ENCODE measurements at places on chromosomes 5 and 9. TPM values are rescaled to one million over a fixed set of nuclear protein-coding genes. Genes with fewer than 3 reads are reported as not detected.

The ABLIM3 gene
- 14.2 TPM for total RNA-seq

- peak; percentile 15 for DNase-seq
Observed at GRCh38 chr9:16344343-16344742, 526.1 kb downstream of the BNC2 start.

The CCDC171 gene
- total RNA-seq, result 2.2 TPM

DNA sequence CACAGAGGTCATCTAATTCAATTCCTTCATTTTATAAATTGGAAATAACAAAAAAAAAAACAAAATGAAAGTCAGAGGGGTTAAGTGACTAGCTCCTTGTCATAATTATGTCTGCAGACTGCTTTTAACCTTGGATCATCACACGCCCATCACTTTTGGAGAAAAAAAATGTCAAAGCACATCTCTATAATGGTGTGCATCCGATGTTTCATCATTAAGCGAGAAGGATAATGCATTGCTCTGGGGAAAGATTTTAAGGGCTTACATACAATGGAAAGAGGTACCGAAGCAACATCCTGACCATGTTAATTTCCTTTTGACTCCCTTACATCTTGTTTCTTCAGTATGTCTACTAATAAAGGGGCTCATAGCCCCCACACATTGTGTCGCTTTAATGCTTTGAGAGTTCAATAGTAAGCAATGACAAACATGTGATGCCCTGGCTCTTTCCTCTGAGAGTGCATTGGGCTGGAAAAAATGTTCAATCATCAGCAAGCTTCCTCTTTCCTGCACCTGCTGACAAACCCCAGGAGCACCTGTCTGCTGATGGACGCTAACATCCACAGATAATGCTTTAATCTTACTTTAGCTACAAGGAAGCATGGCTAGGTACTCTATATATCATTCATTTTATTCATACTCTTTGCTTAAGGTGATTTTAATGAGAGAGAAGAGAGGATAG is 242.2 kb downstream of the SMARCA2 start:
- no peak for DNase-seq

DNA sequence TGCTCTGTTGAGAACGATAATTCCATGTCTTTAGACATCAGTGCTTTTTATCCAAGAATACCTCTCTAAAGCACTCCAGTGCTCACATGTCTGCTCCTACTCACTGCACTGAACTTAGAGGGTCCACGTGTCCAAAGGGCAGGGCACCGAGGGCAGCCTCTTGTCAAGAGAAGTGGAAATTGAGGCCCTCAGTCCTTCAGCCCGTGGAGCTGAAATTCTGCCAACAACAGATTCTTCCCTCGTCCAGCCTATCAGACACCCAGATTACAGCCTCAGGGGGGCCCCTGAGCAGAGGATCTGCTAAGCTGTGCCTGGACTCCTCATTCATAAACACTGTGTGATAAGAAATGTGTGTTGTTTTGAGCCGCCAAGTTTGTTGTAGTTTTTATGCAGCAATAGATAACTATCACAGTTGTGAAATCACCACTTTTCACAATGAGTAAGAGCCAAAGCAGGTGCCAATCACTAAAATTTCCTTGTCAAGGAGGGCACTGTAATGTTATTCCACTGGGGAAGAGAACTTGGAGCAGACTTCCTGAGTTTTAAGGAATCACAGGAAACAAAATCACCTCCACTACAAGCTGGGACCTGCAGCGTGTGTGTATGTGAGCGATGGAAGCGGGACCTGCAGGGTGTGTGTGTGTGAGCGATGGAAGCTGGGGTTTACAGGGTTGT is 58.8 kb upstream of the IGFBPL1 start:
- no peak for DNase-seq

DNA sequence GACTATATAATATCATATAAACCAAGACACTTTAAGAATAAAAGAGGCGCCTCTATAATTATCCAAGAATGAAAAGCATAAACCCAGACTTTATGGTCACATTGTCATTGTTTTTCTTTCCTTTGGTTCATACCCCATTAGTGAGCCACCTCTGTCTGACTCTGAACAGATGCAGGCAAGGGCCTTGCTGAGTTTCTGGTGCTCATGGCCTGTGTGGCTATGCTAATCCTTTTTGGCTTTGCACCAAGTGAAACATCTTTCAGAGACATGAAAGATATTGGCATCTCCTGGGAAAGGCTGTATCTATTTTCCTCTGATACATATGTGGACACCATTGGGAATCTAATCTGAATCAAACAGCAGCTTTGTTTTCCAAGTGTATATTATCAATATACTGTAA is 222.5 kb downstream of the CHSY3 start:
- no peak for DNase-seq

DNA sequence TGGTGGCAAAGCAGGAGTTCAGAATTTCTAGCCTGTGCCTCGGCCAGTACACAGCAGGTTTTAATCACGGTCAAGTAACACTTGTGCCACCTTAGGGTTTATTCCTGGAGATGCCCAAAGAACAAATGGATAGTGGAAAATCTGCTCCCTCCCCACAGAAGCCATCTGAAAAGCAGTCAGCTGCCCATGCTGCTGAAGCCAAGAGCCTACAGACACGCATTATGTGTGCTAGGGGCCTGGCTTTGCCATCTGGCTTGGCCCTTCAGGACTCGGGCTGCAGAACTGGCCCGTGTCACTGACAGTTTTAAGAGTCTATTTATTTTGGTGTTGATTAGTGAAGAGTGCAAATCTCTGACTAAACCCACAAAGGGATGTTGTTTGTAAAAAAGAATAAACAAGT is 11.1 kb downstream of the ARSB start:
- DNase-seq, result no peak

GRCh38 chr9:35753466-35753865 is 610 bp downstream of the MSMP start:
- no peak for DNase-seq

- DNase-seq, result no peak
Observed at GRCh38 chr5:119340597-119341218, 15.1 kb upstream of the TNFAIP8 start.

GRCh38 chr9:86355814-86356213 is 1.6 kb upstream of the TUT7 start:
- no peak for DNase-seq

GRCh38 chr9:21904776-21905175 is 89.4 kb downstream of the CDKN2A start:
- no peak for DNase-seq

- no peak for DNase-seq
Observed at GRCh38 chr9:136044207-136044970, 50.7 kb downstream of the NACC2 start.

DNA sequence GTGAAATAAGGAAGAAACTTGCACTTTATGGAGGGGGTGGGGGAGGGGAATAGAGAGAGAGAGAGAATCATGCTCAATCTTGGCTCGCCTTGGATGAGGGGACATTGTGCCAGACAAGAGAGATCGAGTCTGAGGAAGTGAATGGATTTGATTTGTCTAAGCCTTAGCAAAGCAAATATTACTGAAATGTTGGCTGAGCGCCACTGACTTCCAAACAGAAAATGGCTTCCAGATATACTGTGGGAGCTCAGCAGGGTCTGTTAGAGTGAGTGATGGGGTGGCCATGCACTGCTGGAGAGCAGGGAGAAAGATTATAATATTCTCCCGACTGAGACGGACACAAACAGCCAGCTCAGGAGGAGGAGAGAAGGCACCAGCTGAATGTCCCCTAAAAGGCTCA is 34.5 kb downstream of the BRINP1 start:
- no peak for DNase-seq

DNA sequence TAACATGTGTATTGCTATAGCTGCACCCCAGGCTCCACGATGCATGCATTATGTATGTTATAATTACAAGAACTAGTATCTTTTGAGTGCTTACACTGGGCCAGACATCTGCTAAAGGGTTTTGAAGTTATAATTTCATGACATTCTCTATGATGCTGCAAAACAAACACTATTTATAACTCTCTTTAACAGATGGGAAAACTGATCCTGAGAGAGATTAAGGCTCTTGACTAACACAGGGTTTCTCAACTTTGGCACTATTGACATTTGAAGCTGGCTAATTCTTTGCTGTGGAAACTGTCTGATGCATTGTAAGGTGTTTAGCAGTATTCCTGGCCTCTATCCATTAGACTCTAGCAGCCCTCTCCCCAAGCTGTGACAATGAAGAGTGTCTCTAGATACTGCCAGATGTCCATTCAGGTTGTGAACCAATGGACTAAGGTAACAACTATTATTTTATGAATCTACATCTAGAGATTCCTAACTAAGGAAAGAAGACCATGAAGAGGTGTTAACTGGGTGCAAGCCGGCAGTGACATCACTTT is 258.6 kb downstream of the ASTN2 start:
- DNase-seq, result no peak

DNA sequence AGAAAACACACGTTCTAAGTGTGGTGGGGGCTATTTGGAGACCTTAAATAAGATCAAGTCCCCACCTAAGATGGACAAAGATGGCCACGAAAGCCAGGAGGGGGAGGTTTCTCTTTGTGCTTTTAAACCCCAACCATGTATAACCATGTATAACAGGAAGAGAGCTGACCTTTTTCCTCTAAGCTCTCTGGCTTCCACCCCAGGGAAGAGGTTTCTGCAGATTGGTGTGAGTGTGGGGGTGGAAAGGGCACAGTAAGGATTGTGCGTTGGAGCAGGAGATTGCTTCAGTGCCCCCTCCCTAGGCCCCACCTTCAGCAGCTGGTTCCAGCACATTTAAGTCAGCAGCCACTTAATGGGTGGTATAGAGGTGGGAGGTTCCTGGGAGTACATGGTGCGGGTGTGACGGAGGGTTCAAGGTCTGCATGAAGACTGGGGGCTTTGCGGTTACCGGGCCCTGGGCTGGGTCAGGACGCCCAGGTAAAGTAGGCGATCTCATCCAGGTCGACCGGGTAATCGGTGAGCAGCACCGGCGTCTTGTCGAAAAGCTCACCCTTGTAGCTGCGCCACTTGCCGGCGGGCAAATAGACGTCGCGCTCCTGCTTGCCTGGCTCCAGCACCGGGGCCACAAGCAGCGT is 6.2 kb downstream of the MYORG start:
- no peak for DNase-seq

GRCh38 chr5:20608567-20608966 is 620.6 kb upstream of the CDH18 start:
- no peak for DNase-seq

GRCh38 chr9:94280409-94280989 is 21.4 kb downstream of the ZNF169 start:
- DNase-seq, result no peak

GRCh38 chr9:109652112-109652511 is 127.9 kb upstream of the PALM2AKAP2 start:
- DNase-seq, result no peak

The N4BP3 gene
- 0.25 TPM for total RNA-seq

DNA sequence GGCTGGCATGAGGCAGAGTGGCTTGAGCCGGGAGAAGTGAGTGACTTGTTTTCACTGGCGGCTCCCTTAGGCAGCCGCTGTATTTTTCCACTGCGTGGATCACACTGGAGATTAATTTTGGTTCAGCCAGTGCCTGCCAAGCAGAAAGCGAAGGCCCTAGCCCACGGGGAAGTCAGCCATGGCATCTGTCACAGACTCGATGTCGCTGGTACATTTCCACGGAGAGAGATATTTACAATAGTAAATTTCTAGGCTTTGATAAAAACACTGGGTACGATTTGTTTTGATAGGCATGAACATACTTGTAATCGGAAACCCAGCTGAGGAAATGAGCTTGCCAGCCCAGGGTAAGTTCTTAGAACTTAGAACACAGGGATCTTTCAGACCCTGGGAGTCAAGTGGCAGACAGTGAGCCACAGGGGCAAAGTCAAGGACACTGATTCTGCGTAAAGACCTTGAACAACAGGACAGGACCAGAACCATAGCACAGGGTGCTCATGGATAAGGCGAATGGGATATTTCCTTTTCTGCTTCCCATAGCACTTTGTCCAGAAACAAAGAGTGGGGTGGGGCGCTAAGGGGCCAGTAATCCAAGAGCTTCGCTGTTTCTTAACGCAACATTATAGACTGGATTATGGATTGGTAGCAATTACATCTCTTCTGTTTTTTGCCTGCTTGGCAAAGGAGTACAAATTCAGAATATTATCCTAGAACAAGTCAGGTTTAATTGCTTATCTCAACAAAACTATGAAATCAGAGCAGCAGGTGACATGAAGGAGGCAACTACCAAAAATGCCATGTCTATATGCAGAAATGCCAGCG is 4.5 kb downstream of the DUSP1 start:
- DNase-seq, result no peak

DNA sequence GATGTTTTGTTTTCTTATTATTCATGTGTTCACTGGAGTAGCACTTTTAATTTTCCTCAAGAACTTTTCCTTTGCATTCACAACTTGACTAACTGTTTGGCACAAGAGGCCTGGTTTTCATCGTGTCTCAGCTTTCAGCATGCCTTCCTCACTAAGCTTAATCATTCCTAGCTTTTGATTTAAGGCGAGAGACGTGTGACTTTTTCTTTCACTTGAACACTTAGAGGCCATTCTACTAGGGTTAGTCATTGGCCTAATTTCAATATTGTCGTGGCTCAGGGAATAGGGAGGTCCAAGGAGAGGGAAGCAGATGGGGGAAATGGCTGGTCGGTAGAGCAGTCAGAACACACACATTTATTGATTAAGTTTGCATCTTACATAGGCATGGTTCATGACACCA is 94.0 kb downstream of the ZNF462 start:
- DNase-seq, result no peak

- DNase-seq, result no peak
Observed at GRCh38 chr9:23011669-23012068, 565.0 kb downstream of the DMRTA1 start.

- no peak for DNase-seq
Observed at GRCh38 chr9:119002491-119002890, 366.7 kb downstream of the BRINP1 start.

DNA sequence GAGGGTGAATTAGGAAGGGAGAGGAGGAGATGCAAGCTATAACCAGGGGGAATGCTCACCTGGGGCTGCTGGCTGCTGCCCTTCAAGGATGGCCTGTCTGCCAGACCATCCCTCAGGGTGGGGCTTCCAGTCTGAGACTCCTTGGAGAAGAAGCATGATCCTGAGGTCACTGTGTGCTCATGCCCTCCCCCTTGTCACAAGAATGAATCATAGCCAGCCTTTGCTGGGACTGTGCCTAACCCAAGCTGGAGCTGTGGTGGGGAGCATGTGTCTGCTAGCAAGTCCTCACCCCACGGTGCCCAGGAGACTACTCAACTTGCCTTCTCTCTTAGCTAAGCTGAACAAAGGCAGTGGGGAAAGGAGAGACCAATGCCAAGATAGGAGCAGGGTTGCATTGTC is 463.6 kb downstream of the SPOCK1 start:
- no peak for DNase-seq

DNA sequence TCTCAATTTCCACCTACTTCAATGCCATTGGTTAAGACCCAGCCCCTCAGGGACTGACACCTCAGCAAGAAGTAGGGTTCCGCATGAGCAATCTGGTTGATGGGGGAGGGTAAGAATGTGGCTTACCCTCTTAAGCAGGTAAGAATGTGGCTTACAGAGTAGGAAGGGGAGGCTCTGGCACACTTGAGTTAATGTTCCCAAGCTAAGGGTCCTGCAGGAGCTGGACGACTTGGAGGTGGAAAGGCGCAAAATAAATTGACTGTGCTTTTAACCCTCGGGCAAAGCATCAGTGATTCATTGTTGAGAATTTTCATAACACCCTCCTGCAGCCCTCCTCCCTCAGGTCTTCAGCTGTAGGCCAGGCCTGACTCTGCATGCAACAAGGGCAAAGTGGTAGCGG is 24.9 kb upstream of the ADRA1B start:
- no peak for DNase-seq

The KLF4 gene
- total RNA-seq, result 3.1 TPM

Measured in H4 (cell line).